ENCODE measurements at places on chromosomes 2 and 18.

DNA sequence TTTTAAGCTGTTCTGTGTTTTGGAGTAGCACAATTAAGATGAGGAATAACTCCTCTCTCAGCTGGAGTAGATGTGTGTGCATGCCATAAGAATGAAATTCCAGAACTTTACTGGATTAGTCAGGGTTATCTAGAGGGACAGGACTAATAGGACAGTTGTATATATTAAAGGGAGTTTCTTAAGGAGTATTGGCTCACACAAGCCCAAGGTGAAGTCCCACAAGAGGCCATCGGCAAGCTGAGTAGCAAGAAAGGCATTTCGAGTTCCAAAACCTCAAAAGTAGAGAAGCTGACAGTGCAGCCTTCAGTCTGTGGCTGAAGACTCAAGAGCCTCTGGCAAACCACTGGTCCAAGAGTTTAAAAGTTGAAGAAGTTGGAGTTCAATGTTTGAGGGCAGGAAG lies 113.7 kb downstream of the RIT2 start:
- no peak for DNase-seq

DNA sequence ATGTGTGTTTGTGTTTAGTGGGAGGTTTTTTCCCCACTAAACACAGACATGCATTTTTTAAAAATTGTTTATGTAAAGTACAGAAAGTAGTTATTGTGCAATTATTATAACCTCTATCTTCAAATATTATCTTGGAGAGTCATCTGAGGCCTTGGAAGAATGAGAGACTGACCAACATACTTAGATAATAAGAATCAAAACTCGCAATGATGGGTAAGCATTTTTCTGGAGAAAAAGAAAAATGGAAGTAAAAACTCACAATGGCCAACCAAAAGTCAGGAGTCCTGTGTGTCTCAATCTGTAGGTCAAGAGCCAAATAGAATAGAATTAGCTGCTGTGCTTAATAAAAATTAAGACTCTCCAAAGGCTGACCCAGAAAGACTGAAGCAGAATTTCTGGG lies 43.0 kb downstream of the MEMO1 start:
- no peak for DNase-seq

GRCh38 chr2:162403884-162404283 lies 60.0 kb downstream of the GCA start:
- DNase-seq = no peak

GRCh38 chr2:33267756-33268155 lies 208.7 kb upstream of the RASGRP3 start:
- DNase-seq = no peak

DNA sequence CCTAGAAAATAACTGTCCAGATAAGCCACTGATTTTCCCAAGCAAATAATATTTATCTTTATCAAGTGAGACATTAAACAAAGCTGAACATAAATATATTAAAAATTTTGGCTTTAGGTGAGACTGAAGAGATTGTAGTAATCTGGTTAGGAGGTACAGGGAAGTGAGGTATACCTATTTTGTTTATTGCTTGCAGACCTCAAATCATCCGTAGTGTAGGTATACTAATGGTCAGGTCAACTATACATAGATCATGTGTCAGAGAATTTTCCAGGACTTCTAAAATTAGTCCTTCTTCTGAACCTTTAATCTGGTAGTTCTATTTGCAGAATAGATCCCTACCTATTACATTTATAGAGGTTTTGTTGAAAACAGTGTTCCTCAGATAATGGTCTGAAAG lies 41.5 kb downstream of the SP140 start:
- no peak for DNase-seq
